Muscle of leg (tissue), 16 donors: ENCODE measurements at places on chromosomes 1 and 21. TPM values are rescaled to one million over a fixed set of nuclear protein-coding genes. Genes with fewer than 3 reads are reported as not detected.

Gene LDLRAD1
- total RNA-seq = not detected

Gene IFI16
- total RNA-seq = 22.0 TPM

Gene SMIM1
- 7.1 TPM for total RNA-seq

Gene F13B
- total RNA-seq = not detected

Gene CGN
- 0.35 TPM for total RNA-seq

Gene RNF186
- total RNA-seq = not detected

Gene PRAMEF18
- total RNA-seq = not detected

Gene IL23R
- total RNA-seq = 0.04 TPM

Gene MAP3K21
- total RNA-seq = 0.18 TPM

Gene FUCA1
- total RNA-seq = 20.4 TPM
